ENCODE measurements at places on chromosomes 7 and 10.

GRCh38 chr10:5573968-5574641, 49.3 kb downstream of the CALML3 start:
- DNase-seq = no peak

- DNase-seq = no peak
Measured at GRCh38 chr7:80098795-80099194, 35.8 kb upstream of the GNAI1 start.

- DNase-seq = no peak
Measured at GRCh38 chr7:117808341-117808757, 64.9 kb downstream of the CTTNBP2 start.

DNA sequence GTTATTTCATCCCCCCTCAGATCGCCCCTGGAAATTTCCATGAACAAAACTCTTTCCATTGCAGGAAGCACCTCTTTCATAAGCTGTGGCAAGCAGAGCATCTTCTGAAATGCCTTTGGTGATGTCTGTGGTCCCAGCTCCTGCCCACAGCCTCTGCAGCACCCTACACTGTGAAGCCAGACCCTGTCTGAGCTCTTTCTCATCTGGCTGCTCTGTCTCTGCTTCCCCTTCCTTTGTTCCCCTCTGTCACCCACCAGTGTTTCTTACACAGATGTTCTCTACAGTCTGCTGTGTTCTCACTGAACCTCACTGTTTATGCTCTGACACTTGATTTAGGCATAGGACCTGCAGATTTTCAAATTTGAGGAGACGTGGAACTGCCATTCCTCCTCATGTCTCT, 1.9 kb upstream of the TAS2R39 start:
- no peak for DNase-seq

DNA sequence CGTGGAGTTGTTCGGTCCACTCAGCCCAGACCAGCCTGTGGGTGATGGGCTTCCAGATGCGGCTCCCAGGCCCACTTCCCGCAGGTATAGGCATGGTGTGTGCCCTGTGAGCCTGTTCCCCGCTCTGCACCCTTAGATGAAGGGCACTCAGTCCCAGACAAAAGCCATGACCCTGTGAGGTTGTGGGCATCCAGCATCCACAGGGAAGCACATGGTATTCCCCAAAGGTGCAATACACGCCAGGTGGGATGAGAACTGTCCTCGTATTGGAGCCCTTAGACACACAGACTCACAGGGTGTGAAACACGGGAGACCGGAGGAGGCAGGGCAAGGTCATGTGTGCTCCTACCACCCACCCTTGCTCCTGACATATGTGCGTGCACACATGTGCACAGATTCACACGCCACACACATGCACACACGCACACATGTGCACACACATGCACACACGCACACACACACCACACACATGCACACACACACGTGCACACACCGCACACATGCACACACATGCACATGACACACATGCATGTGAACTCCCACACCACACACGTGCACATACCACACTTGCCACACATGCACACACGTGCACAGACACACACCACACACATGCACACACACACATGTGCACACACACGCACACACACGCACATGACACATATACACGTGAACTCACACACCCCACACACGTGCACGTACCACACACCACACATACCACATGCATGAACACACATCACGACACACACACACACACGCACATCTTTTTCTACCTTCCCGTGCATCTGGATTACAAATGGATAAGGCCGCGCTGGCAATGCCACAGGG, 319.4 kb downstream of the WDR37 start:
- no peak for DNase-seq

DNA sequence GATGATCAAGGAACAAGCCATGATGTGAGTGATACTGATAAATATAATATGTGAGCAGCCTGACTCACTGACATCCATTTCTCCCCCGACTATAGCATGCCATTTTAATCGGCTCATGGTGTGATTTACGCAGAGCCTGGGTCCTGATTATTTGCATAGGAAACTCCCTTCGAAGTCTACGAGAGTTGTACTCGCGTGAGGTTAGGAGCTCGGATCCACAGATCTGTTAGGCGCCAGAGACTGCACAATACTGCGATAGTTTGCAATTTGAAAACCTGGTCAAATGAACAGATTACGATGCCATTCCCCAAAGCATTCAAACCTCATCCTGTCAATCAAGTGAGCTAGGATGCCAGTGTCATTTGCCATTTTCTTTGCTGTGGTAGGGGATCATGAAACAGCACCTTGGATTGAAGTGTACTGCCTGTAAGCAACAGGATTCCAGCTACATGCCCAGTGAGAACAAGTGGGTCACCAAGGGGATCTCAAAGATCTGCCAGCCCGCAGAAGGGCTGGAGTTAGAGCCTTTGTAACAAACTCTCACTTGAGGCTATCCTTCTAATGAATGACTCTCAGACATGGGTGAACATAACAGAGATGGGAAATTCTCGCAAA, 158.3 kb downstream of the FRMD4A start:
- DNase-seq = no peak

DNA sequence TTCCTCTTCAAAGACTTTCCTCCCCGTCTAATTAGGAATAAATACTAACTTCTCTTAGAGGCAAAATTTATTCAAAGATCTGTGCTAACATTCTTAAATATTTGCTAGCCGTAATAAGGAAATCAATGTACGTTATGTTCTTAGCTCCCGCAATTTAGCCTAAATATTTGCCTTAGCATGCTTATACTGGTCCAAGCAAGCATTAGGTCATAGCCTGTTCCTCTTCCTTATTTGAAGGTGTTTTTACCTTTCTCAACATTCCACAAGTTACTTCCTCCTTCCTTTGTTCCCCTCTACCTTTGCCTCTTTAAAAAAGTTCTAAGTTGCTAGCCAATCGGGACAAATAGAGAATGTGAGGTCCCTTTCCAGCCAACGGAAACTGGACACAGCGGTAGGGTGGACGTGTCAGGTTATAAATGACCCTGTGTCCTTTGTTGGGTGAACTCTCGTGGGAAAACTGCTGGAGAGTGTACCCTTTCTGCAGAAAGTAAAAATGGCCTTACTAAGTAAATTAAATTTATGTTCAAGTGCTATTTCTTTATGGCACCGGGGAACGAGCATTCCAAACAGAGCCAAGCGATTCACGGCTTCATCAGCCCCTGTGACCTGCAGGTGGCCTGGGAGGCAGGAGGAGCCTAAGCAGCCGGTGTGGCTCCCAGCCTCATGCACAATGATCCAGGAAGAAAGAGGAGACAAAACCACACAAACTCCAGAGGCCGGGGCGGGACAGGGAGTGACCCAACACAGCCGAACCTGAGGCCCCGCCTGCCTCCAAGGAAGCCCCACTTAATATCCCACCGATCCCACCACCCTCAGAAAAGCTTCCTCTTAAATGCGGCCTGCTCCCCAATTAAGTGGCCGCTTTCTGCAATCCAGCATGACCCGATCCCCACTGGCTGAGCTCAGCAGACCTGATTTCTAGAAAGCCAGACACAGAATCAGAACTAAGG, 67.0 kb downstream of the ZRANB1 start:
- no peak for DNase-seq

DNA sequence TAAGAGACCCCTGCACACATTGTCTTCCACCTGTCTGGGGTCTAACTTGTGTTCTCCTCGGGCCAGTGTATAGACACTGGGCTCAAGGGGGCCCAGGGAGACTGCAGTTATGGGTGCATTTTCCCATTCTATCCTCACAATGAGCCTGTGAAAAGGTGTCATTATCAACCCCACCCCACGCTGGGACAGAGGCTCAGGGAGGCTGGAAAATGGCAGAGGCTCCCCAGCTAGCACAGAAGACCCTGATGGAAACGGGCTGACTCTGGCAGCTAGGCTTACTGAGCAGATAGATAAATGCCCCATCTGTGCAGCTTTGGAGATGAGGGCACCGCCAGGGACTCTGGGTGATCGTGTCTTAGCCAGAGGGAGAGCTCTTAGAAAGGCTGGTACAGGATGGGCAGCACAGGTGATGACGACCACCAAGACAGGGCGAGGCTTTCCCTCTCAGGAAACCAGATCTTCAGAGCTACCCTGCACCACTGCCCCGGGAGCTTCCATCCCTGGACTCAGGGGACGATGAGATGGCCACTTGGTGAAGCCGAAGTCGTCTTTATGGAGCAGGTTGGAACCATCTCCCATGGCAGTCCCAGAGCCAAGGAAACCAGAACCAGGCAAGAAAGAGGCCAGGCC, 58.2 kb upstream of the CHST15 start:
- no peak for DNase-seq

DNA sequence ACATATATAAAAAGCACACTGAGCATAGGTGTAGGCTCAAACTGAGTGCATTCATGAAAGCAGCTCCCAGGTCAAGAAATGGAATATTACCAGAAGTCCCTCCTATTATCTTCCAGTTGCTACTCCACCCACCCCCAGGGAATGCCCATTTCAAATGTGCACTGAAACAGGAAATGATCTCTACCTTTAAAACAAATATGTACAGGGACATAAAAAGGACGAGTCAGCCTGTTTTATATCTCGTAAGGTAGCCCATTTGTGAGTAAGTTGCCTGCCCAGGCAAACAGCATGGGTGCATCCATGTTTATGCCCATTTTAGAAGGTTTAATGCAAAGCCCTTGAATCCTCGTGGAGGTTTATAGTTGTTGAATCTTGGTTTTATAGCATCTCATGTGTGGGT, 10.4 kb downstream of the FFAR4 start:
- DNase-seq = no peak

- DNase-seq = no peak
Measured at GRCh38 chr7:100124301-100125230, 2.2 kb upstream of the MBLAC1 start.

- no peak for DNase-seq
Measured at GRCh38 chr10:109894516-109894915, 28.8 kb downstream of the XPNPEP1 start.

Data from A549 (cell line).